ENCODE measurements at places on chromosomes 7 and 10. TPM values are rescaled to one million over a fixed set of nuclear protein-coding genes. Genes with fewer than 3 reads are reported as not detected.

HOXA4 gene
- total RNA-seq = not detected

BLNK gene
- 12.6 TPM for total RNA-seq

SLC26A5 gene
- total RNA-seq = not detected

NANOS1 gene
- total RNA-seq = 9.3 TPM

PPP1R3C gene
- total RNA-seq = 2.9 TPM

NFE2L3 gene
- total RNA-seq = 7.2 TPM

ITPRID1 gene
- not detected for total RNA-seq

AOAH gene
- total RNA-seq = 4.6 TPM

REPIN1 gene
- 75.4 TPM for total RNA-seq

MYH16 gene
- not detected for total RNA-seq

KMT2C gene
- 68.7 TPM for total RNA-seq

MLXIPL gene
- total RNA-seq = 38.6 TPM

STK31 gene
- total RNA-seq = 0.17 TPM

ZKSCAN1 gene
- 30.6 TPM for total RNA-seq

DNAJC12 gene
- 0.98 TPM for total RNA-seq

PRTFDC1 gene
- 2.8 TPM for total RNA-seq

SLC16A12 gene
- total RNA-seq = 3.7 TPM

FAM241B gene
- total RNA-seq = not detected

FAM237B gene
- total RNA-seq = not detected

RPEL1 gene
- not detected for total RNA-seq

DDC gene
- total RNA-seq = not detected

PTPN20 gene
- 4.2 TPM for total RNA-seq

GIMAP2 gene
- 27.7 TPM for total RNA-seq

PCLO gene
- total RNA-seq = 6.7 TPM

TES gene
- total RNA-seq = 30.8 TPM

FFAR4 gene
- total RNA-seq = 1.1 TPM

Measured in subcutaneous adipose tissue (tissue), 4 donors.